ENCODE measurements at places on chromosomes 5 and 9.

DNA sequence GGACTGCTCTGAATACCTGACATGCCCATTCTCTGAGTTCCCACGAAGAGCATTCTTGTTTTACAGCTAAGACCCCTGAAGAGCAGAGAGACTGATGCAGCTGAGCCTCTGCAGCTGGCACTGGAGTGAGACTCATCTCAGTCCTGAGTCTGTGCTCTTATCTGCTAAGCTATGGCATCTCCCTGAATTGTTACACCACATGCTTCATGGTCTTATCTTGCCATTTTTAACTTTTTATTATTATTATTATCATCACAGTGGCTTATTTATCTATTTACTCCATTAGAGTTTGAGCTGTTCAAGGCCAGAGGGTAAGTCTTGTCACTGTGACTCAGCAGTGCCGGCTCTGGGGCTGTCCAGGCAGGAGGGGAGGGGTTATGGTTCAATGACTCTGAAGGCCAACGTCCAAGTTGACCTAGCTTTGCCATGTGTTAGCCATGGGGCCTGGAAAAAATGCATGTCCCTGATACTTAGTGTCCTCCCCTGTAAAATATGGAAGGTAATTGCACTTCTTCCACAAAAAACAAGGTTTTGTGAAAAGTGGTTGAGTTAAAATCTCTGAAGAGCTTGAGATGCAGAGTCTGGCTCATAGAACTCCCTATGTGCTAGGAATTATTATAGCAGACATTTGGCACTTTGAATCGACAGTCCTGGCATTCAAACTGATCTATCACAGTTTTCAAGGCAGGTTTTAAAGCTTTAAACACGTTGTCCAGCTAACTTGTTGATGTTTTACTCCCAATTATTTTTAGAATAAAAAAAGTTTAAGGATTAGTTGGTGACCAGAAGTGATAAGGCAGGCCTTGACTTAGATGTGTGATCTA lies 94.6 kb downstream of the ALDH1A1 start:
- H3K27me3 ChIP-seq, result no peaks in the 10 kb centered on the region
- H3K4me1 ChIP-seq, result no peaks in the 10 kb centered on the region
- H3K4me3 ChIP-seq, result no peak overlapping the region
- no peak for DNase-seq

DNA sequence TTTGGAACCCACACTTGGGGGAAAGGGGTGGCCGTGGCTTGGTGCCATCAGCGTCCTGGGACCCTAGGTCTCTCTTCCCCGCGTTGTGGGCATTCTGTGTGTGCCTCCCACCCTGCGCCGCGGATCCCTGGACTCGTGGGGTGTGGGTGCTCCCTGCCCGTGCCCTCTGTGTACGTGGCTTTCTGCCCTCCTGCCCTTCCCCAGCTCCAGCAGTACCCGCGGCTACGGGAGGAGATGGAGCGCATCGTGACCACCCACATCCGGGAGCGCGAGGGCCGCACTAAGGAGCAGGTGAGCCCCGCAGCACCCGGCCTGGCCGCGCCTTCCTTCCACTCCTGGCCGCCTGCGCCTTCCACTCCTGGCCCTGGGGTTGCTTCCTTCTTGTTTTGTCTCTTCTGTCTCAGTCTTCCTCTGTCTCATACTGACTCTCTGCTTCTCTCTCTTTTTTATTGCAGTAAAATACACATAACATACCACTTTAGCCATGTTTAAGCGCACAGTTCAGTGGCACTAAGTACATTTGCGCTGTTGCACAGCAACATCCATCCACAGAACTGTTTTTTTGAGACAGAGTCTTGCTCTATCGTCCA lies 30.7 kb downstream of the DNM1 start:
- H3K4me3 ChIP-seq, result no peak overlapping the region
- DNase-seq, result no peak
- no peaks in the 10 kb centered on the region for H3K4me1 ChIP-seq
- peaks cover 1% of the 10 kb centered on the region for H3K27me3 ChIP-seq
- no peaks in the 10 kb centered on the region for H3K36me3 ChIP-seq

- peaks cover 3% of the 10 kb centered on the region for H3K4me1 ChIP-seq
- no peak overlapping the region for H3K4me3 ChIP-seq
- H3K27ac ChIP-seq, result no peak overlapping the region
- no peak for DNase-seq
Measured at GRCh38 chr5:43572357-43572756, 15.5 kb upstream of the PAIP1 start.

DNA sequence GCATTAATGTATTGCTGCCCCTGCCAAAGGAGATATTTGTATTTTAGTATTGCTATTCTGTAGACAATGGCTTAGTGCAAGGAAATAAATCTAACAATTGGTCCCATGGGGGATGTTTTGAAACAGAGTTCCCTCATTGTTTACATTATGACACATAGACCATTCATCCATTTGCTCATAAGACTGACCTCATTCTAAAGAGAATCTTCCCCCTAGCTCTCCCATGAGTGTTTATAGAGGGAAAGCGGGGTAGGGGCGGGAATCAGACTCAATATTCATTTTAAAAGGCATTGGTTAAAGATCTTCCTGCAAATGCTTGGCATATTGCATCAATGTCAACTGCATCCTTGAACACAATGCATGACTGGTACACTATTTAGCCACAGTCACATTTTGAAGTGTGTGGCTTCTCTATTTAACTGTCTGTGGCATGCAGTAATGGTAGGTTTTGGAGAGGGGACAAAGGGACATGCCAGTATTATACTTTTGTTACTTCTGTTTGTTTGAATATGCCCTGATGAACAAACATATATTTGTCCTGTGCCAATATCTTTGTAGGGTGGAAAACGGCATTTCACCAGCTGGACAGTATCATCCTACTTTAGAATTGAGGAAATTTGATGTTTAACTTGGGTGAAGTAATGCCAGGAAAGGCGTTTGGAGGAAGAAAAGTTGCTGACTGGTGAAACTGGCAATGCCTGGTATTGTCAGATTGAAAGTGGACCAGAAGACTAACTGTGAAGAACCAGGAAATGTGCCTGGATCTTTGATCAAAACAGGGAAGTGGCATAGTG lies 84.1 kb upstream of the MEGF10 start:
- no peak for DNase-seq
- H3K4me1 ChIP-seq, result no peaks in the 10 kb centered on the region
- H3K27me3 ChIP-seq, result peaks cover 6% of the 10 kb centered on the region
- no peak overlapping the region for H3K4me3 ChIP-seq
- no peak overlapping the region for H3K27ac ChIP-seq
- H3K36me3 ChIP-seq, result no peaks in the 10 kb centered on the region

DNA sequence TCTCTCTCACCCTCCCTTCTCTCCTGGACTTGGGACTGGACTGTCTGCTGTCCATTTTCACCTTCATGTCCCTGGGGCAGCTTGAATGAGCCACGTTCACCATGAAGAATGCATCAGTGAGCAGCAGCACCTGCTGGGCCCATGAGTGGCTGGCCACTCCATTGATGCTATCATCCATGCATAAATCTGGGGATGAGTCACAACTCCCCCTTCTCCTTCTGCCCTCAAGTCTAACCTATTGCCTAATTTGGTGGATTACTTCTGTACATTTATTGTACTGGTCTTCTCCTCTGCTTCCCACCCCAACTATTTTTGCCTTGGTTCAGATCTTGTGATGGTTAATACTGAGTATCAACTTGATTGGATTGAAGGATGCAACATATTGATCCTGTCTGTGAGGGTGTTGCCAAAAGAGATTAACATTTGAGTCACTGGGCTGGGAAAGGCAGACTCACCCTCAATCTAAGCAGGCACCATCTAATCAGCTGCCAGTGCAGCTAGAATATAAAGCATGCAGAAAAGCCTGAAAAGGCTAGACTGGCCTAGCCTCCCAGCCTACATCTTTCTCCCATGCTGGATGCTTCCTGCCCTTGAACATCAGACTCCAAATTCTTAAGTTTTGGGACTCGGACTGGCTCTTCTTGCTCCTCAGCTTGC lies 46.7 kb downstream of the GDNF start:
- H3K4me1 ChIP-seq, result no peaks in the 10 kb centered on the region
- no peak for DNase-seq
- no peak overlapping the region for H3K4me3 ChIP-seq
- no peak overlapping the region for H3K27ac ChIP-seq
